Activated CD4-positive, alpha-beta T cell treated with anti-CD3 and anti-CD28 coated beads, Interleukin-2, amount 50 U/mL, for 4 hours (primary cell): ENCODE measurements at places on chromosomes 6 and 20.

- DNase-seq: no peak
Measured at GRCh38 chr6:46323312-46323965, 152.7 kb upstream of the ENPP5 start.

- DNase-seq: no peak
Measured at GRCh38 chr6:113208726-113209125, 648.4 kb upstream of the MARCKS start.

- DNase-seq: no peak
Measured at GRCh38 chr6:20706238-20706938, 172.1 kb downstream of the CDKAL1 start.

- no peak for DNase-seq
Measured at GRCh38 chr6:56037601-56038000, 162.2 kb upstream of the BMP5 start.

DNA sequence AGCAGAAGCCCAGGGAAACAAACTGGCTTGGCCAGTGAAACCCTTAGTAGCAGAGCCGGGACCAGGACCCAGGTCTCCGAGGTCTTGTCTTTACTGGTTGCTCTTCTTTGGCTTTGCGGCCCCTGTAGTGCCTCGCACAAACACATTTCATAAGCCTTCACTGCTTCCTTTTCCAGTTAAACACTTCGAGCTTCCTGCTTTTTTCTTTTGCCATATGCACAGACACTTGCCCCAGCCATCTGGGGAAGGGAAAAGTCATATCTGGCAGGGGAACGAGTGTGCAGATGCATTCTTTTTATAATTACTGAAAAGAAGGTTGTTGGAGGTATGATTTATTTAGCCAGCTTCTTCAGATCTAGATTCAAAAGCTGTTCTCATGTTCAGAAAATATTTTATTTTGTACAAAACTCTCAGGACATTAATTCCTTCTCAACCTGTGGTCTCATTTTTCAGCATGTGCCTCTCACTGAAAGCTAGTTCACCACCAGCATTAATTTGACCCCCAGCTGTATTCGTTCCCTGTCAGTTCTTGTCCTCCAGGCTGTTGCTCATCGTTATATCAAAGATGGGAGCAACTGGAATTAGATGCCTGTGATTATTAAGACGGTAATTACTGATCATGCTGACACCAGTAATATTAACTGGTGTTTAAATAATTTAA is 19.2 kb downstream of the KLHL32 start:
- DNase-seq: no peak

DNA sequence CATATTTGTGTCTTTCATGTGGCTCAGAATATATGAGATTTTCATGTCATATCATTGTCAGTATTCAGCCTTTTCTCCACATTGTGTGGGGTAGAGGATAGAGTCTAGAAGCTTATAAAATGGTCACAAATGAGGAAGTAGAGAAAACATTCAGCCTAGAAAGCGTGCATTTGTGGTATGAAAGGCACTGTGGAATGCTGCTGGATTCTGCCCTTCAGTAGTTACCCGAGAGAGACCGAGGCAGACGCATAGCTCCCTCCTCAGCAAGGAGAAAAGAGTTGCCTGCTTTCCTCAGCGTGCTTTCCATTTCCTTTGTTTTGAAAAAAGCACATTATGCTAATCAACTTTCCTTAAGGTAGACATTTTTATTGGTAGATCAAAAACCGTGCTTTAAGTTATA is 28.7 kb downstream of the MYB start:
- no peak for DNase-seq

- DNase-seq: no peak
Measured at GRCh38 chr6:68901044-68901443, 266.0 kb downstream of the ADGRB3 start.

DNA sequence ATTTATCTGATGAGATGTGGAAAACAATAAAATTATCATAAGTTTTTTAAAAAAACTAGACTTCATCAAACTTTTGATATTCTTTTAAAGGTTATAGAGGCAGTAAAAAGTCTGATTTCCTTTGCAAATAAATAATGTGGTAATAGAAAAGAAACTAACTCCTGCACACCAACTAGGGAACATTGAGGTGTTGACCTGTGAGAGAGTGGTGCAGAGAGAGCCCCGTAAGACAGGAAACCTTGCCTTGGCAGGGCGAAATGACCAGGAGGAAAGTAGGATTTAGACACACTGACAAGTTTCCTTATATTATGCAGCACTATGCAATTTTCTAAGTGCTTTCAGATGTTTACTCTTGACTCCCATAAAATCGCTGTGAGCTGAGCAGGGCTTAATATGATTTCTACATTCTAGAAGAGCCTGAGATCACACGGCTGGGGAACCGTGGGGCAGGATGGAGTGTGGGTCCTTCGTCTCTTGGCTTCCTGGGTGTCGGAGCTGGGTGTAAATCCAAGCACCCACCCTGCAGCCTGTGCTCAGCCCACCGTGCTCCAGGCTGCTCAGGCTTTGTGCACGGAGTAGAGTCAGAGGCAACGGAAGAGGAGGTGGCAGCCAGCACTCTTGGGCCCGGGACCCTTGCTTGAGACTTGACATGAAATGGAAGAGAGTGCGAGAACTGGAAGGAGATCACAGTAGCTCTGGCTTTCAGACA is 61.3 kb upstream of the FOXQ1 start:
- DNase-seq: no peak

GRCh38 chr20:56957737-56958553 is 308.5 kb downstream of the BMP7 start:
- no peak for DNase-seq

DNA sequence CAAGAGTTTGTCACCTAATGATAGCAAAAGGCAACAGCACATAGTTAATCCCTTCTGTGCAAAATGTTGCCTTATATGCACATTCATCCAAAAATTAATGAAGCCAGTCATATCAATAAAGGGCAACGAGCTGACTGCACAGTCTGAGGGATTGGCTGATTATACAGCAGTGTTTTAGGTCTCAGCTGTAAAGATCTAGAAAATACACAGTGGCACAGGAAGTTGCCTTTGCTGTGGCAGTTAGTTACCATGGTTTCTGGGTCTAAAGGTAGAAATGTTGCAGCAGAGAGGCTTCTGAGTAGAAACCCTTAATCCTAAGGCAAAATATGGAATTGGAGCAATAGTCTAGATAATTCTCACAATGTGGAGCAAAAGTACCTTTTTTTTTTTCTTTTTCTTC is 89.7 kb downstream of the SMPDL3A start:
- DNase-seq: no peak

DNA sequence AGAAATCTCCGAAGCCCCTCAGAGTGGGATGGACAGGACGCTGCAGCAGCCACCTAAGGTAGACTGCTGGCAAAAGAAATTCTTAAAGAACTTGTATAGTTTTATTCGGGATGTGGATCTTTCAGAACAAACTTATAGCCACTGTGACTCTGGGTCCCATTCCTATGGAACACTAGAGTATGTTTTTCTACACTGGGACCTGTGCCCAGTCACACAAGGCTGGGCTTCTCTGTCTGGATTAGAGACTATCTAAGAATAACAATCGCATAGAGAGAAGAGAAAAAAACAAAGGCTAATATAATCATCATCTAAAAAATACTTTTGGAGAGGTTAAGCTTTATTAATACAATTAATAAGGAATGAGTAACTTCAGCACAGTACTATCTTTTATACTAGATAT is 28.9 kb downstream of the RMND1 start:
- DNase-seq: no peak

DNA sequence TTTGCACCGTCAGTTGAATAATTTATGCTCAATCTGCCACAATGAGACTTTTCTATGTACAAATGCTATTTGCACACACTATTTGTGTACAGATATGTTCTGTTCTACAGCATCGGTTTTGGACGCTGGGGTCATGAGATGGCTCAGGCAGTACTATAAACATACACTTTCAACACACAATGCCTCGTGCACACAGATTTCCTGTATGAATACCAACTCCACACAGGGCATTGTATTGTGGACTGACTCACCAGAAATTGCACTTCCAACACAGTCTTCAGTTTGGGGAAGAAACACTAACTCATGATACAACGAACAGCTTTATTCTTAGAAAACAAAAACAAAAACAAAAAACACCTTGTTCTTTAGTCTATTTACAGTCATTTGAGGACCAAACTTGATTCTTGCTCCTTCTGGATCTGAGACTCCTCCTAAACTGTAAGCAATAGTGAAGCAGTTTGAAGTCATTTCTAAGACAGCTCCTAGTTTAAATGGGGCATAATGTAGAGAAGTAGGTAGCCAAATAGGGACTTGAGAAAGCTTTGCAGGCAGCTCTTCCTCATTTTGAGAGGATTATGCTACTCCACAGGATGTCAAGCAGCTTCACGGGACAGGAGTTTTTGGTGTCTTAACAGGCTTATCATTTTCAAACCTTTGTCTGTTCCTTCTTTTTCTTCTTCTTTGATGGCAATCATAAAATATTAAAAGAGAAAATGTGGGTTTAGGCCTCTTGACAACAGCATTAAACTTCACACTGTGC is 33.7 kb downstream of the GJA10 start:
- no peak for DNase-seq

GRCh38 chr6:150586850-150587359 is 12.8 kb upstream of the PLEKHG1 start:
- no peak for DNase-seq

DNA sequence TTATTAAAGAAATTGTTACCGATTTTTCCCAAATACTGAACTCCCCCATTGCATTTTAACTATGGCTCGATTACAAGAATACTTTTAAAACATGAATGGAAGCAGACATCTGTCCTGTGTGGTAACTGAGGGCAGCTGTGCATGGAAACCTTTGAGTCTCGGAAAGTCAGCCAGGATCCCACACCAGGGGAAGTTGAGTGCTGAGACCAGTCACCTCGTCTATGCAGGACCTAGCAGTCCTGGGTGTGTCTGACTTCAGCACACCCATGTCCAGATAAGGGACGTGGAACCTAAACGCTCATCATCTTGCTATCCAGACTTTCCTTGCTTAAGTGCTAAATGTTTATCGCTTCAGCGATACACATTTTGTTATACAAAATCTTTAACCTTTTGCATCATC is 6.1 kb downstream of the RIN2 start:
- no peak for DNase-seq

GRCh38 chr20:61879694-61880093 is 186.0 kb downstream of the TAF4 start:
- DNase-seq: no peak
